ENCODE measurements at places on chromosomes 3 and 15. TPM values are rescaled to one million over a fixed set of nuclear protein-coding genes. Genes with fewer than 3 reads are reported as not detected.

The CCDC12 gene
- total RNA-seq, result 32.0 TPM

The WDR49 gene
- under 0.01 TPM for total RNA-seq

The LRRIQ4 gene
- not detected for total RNA-seq

The TUBGCP4 gene
- total RNA-seq, result 6.5 TPM

The KCNMB3 gene
- total RNA-seq, result 0.94 TPM

The SLC22A13 gene
- total RNA-seq, result 0.09 TPM

The P4HTM gene
- total RNA-seq, result 35.0 TPM

The CD86 gene
- total RNA-seq, result not detected

The DGKG gene
- total RNA-seq, result 2.5 TPM

The C3orf85 gene
- not detected for total RNA-seq

The APBA2 gene
- total RNA-seq, result 0.77 TPM

The SPSB4 gene
- total RNA-seq, result not detected

The CTXND1 gene
- total RNA-seq, result not detected

The SLC28A2 gene
- total RNA-seq, result not detected

The MESP2 gene
- total RNA-seq, result 1.9 TPM

The IQCH gene
- total RNA-seq, result 4.8 TPM

The UNC13C gene
- total RNA-seq, result not detected

The FOXB1 gene
- total RNA-seq, result not detected

The BCHE gene
- 10.4 TPM for total RNA-seq

The ARGFX gene
- total RNA-seq, result not detected

The ITIH1 gene
- total RNA-seq, result not detected

The EOMES gene
- total RNA-seq, result not detected

The STRIT1 gene
- total RNA-seq, result not detected

The NR2E3 gene
- total RNA-seq, result 0.09 TPM

The C3orf22 gene
- total RNA-seq, result not detected

The GOLGA8H gene
- 0.16 TPM for total RNA-seq

The GJD2 gene
- total RNA-seq, result not detected

The GTF2E1 gene
- total RNA-seq, result 13.1 TPM

The SEC22A gene
- total RNA-seq, result 35.6 TPM

The KNL1 gene
- total RNA-seq, result 1.7 TPM

The ELL3 gene
- total RNA-seq, result 10.7 TPM

The FAM81A gene
- under 0.01 TPM for total RNA-seq

The RPN1 gene
- total RNA-seq, result 358 TPM

The GPR15 gene
- total RNA-seq, result not detected

The CPA3 gene
- total RNA-seq, result not detected

The ZDHHC23 gene
- 0.43 TPM for total RNA-seq

The GLDN gene
- total RNA-seq, result 90.2 TPM

The LRRC15 gene
- total RNA-seq, result 0.26 TPM

The PPP1R14D gene
- total RNA-seq, result not detected

The GOLGA6L6 gene
- total RNA-seq, result under 0.01 TPM

The DNAH12 gene
- under 0.01 TPM for total RNA-seq

The SCN11A gene
- total RNA-seq, result not detected

The IFT80 gene
- 69.0 TPM for total RNA-seq

The SLC4A7 gene
- total RNA-seq, result 256 TPM

The TATDN2 gene
- 10.1 TPM for total RNA-seq

The CSTA gene
- 6.6 TPM for total RNA-seq

The CEP97 gene
- 10.1 TPM for total RNA-seq

The P2RY12 gene
- total RNA-seq, result 0.09 TPM

The PLA2G4D gene
- total RNA-seq, result not detected

The GHSR gene
- total RNA-seq, result not detected

The PIK3CA gene
- total RNA-seq, result 21.4 TPM

The CLDN11 gene
- 632 TPM for total RNA-seq

The ZNF620 gene
- total RNA-seq, result 0.47 TPM

The PLA1A gene
- 2.1 TPM for total RNA-seq
